G401 (cell line): ENCODE measurements at places on chromosomes 4 and X.

DNA sequence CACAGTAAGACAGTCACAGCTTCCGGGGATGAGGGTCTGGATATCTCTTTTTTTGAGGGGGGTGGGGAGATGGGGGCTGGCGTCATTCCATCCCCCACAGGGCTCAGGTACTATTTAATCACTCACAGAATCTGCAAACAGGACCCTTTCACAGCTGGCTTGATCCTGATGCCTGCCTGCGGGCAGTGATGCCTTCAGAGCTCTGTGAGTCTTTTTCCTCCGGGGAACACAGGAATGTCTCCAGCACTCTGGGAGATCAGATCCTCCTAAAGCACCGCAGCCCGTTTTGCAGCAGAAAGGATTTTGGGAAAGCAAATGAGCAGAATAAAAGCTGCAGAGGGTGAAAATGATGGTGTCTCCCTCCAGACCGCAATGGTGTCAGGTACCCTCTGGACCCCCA lies 13.2 kb upstream of the SHOX start:
- no peak for DNase-seq

DNA sequence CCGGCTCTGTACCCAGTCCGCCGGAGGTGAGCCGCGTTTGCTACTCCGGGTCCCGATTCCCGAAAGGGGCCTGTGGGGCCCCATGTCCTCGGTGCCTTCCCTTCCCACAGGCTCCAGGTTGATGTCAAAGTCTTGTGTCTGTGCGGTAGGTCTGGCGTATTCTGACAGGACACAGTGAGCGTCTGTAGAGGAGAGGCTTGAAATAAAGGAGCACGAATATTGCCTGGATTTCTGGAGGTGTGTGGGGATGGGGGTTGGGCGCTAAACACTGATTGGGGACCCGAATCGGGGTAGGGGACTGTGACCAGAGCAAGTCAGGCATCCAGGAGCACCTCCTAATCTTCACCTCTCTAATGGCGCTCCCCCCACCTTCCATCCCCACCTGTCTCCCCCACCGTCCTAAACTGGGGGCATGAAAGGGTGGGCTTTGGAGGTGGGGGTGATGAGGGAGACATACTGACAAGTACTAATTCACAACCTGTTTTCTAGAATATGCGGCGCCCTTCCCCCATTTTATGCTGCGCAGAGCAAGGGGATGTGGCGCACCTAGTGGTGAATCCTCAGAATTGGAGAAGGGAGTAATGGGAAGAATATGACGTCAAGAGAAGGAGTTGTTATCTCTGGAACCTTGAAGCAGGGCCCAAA lies 855 bp downstream of the GPRASP2 start:
- DNase-seq, result peak; percentile 83

DNA sequence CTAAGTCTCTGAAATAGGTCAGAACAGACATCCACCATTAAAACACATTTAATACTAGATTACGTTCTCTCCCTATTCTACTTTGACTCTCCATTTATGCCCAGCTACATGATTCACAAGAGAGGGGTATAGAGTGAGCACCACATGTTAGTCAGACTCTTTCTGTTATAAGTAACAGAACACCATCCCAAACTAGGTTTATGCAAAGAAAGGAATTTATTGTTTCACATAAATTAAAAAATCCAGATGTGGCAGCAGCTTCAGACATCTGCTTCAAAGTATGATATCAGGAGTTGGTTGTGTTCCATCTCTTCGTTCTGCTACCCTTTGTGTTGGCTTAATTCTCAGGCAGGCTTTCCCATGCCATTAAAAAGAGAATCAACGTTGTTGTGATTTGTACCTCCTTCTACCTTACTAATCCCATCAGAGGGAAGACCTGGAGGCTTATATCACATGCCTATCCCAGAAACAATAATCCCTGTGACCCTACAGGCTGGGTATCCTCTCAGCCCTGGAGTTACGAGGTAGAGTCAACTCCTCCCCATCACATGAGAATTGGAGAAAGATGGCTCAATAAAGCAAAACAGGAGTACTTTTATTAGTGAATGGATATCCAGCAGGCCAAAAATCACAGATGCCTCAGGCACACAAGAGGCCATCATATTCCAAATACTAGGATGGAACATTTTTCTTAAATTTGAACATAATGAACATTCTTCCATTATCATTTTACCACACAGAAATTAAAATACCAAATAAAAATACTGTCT lies 163.2 kb downstream of the SLC7A11 start:
- no peak for DNase-seq

DNA sequence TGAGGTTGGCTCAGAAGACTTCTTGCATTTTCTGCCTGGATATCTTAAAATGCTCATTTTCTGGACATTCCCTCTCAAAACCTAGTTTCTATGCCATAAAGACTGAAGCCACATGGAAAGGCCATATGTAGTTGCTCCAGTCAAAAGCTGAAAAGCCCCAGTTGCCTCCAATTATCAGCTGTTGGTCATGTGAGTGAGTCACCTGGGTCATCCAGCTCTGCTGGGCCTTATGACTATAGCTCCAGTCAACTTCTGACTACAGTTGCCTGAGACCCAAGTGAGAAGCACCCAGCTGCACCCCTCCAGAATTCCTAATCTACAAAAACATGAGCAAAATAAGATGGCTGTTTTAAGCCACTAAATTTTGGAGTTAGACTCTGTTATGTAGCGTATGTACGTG lies 41.9 kb downstream of the HELQ start:
- DNase-seq, result no peak

- DNase-seq, result no peak
These were observed 62.6 kb downstream of the MAD2L1 start for GRCh38 chr4:120004054-120004453.

- peak; percentile 0 for DNase-seq
These were observed 1614.4 kb downstream of the PCDH19 start for GRCh38 chrX:98795636-98796035.

- no peak for DNase-seq
These were observed 21.0 kb upstream of the PCYT1B start for GRCh38 chrX:24668111-24668510.

GRCh38 chr4:138598226-138598625 lies 356.1 kb upstream of the SLC7A11 start:
- DNase-seq, result no peak

DNA sequence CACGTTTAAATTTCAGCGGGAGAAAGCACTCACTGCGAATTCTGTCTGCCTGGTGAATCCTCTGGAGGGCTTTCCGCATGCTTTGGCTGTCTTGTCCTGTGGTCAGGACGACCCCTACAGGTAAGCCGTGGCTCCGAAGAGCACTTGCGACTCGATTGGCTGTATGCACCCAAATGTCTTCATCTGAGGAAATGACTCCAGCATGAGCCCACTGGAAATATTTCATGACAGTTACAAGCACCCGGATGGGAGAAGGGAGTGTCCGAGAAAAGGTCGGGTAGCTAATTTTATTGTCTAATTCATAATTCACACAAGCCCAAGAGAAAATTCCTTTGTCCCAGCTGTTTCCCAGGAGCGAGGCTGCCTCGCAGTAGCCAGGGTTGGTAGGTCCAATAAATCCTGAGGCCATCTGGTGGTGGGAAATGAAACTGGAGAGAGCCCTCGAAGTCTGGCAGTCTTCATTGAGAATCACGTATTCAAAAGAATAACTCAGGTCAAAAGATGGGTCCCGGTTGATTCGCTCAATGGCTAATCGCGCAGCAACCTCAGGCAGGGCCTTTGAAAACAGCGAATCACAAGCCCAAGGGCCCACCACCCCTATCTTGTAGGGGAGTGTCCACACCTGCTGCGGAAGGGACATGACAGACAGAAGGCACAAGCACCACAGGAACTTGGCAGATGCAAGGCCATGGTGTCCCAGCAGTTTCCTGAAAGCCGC lies 6.6 kb downstream of the GUCY2F start:
- DNase-seq, result peak; percentile 26

DNA sequence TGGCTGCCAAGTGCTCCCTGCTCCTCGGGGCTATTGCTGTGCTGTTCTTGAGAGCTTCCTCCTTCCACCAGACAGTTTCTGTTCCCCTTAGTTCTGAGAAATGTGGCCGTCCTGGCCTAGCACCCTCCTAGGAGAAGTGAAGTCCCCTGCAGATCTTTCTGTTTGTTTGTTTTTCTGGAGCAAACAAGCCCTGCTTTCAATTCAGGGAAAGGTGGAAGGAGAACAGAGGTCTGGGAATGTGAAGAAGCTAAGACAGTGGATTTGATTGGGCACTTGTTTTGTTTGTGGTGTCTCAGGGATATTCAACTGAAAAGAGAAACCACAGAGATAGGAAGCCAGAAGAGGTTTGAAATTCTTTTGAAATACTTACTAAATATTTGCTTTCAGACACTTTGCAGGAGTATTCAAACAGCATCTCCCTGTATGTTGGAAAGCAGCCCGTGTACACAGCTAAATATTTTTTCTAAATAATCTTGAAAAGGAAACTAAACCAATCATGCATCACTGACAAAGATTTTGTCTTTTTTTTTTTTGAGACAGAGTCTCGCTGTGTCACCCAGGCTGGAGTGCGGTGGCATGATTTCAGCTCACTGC lies 36.5 kb upstream of the PPM1K start:
- peak; percentile 3 for DNase-seq

- peak; percentile 46 for DNase-seq
These were observed 963 bp upstream of the USO1 start for GRCh38 chr4:75723163-75724065.

GRCh38 chr4:158644356-158644755 lies 27.3 kb downstream of the C4orf46 start:
- no peak for DNase-seq

GRCh38 chr4:35500812-35501211 lies 743.5 kb downstream of the ARAP2 start:
- DNase-seq, result no peak

DNA sequence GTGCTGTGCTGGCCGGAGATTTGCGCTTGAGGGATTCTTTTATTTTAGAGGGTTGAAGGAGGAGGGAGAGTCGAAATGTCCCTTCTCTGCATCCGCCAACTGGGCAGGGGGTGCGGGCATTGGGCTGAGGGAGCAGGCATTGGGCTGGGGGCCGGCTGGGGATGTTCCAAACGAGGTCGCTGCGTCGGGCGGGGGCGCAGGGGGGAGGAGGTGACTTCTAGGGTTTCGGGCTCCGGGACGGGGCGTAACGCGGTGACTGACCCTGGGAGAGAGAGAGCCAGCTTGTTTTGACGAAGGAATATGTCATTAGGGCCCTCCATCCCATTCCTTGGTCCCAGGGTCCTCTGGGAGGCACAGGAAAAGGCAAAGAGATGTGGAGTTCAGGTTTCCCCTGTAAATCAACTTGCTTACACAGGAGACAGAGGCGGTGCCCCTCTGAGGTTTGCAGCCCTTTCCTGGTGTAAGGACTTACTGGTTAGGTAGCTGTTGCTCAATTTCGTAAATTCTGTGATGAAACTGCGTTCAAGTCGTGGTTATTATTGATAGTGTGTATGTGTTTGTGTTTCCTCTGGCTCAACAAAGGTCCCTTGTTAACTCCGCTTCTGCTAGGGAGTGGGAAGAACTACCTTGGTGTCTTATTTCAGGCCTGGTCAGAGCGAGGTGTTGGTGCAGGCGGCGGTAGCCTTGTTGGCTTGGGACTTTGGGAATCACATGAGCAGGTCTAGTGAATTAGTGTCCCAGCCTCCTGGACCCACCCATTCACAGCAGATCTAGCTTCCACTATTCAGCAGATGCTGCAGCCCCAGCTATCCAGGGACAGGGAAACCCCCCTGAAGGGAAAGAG lies 716 bp downstream of the FHIP1A start:
- peak; percentile 80 for DNase-seq

GRCh38 chrX:72131317-72132294 lies at the start of gene RTL5:
RTL5 (minus strand) TSS chrX:72131915.
- DNase-seq, result peak; percentile 96

- DNase-seq, result no peak
These were observed 33.4 kb downstream of the PJA1 start for GRCh38 chrX:69131886-69132285.

GRCh38 chr4:108965016-108965415 lies 202.2 kb upstream of the ETNPPL start:
- DNase-seq, result no peak

- no peak for DNase-seq
These were observed 149.2 kb downstream of the CFAP299 start for GRCh38 chr4:80484712-80485111.

GRCh38 chr4:62288808-62289541 lies 1088.8 kb downstream of the ADGRL3 start:
- no peak for DNase-seq

DNA sequence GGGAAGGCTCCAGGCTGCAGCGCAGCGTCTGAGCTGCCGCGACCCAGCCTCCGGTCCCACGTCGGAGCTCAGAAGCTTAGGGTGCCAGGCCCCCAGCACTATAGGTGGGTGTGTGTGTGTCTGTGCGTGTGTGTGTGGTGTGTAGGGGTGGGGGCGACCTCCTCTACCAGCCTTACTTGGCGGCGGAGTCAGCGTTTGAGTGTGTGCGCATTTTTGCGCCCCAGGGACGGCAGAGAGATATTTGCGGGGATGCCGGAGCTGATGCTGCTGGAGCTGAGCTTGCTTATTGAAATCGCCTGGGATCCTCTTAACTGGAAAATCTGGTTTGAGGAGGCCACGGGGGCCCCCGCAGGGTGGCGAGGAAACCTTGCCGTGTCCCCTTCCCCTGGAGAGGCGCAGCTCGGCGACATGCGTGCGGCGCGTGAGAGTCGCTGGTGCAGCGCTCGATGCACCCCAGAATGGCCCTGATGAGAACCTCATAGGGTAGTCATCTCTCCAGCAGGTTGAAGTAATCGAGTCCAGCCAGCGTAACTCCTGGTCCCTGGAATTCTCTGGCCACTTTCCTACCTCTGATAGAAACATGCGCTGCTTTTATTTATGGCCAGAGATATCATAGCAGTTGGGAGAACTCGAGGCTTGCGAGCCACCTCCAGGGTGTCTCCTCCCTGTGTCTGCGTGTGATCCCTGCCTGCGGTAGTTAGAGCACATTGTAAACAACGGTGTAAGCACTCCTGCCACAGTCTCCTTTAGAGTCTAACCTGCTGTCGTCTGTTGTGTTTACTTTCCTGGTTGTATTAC lies 2.7 kb downstream of the ADGRL3 start:
- peak; percentile 83 for DNase-seq

DNA sequence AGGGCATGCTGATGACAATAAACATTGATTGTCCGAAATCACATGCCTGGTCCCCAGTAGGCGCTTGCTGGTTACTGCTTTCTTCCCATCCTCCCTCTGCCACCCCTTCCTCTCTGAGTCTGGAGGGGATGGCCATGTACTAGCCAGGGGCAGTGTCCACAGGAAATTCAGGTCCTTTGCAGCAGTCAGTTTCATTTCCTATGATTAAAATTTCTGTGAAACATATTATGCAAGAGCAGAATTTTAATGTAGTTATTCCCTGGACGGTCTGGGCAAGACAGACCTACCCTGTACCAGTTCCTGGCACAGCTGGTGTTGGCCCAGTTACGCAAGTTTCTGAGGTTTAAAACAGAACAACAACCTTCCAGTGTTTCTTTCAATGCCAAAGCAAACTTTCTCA lies 28.2 kb upstream of the TLR2 start:
- DNase-seq, result no peak
